SW 1271 (cell line): ENCODE measurements at places on chromosomes 5 and 9.

DNA sequence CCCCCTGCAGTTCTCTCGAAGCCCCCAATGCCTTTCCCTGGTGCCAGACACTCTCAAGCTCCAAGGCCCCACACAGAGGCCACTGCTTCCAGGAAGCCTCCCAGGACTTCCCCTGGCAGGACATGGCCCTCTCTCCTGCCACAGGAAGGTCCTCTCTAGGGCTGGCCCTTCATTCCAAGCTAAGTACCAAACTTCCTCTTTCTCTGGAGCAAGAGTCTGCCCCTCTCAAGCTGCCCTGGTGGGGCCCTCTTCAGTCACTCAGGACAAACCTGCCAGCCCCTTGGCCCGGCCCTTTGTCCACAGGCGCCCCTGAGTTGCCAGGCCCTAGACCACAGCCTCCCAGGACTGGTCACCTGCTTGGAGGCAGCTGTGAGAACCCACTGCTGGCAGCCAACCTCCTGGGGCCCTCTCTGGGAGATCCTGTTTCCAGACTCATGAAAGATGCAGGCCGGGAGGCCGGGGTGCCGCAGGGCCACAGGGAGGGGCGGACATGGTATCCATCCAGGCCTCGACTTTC is 6.6 kb downstream of the NINJ1 start:
- DNase-seq, result no peak

GRCh38 chr5:116765441-116765840 is 190.8 kb upstream of the SEMA6A start:
- no peak for DNase-seq

DNA sequence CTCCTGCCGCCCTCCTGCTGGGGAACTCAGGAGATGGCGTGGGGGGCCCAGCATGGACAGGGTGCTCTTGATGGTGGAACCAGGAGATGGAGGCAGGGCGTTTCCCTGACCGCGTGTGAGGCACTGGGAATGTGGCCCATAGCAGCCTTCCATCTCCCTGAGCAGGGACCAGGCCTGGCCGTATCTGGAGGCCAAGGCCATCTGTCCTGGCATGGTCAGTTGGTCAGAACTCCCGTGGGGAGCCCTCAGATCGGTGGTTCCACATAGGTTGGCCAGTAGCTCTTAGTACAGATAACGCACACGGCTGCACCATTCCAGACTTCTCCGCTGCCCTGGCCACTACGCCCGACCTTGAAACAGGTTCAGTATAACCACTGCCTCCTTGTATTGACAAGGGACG is 77.6 kb downstream of the KCNT1 start:
- DNase-seq, result no peak

DNA sequence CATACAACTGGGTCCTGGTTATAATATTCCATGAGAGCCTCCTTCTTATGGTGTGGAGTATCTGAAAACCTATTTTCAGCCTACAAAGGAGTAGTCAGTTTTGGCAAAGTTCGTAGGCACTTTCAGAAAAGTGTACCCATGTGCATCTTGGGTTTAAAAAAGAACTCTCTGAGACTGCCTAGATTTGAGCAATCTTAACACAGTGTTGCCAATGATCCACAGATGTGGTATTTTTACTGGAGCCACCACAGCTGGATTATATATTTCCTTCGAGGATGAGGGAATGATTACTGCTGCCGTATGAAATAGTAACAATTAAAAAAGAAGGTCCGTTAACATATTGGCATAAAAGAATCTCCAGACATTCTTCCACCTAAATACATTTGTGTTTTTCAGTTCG is 1.1 kb downstream of the PALM2AKAP2 start:
- DNase-seq, result no peak

- DNase-seq, result no peak
Observed at GRCh38 chr9:99807956-99808355, 13.7 kb upstream of the NR4A3 start.

- no peak for DNase-seq
Observed at GRCh38 chr5:61953913-61954312, 352.1 kb upstream of the KIF2A start.
